ENCODE measurements at places on chromosomes 7 and 10.

DNA sequence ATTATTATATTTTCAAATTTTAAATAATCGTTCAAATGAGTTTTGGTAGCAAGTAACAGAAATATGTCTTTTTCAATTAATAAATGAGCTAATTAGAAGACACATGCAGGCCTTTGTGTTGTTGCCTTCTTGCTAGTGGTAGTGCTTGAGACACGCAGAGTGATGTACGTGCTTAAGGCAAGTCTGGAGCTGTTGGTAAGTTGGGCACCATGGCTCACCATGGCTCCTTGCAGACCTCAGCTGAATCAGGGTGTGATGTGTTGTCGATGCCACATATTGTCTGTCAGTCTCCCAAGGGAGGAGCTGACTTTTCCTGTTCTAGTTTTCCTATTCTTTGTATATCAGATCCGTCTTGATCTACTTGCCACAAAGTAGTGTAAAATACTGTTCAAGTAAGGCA, 8.3 kb downstream of the CDK14 start:
- no peak for DNase-seq

- DNase-seq = no peak
These were observed 97.7 kb upstream of the EFCAB10 start for GRCh38 chr7:105678811-105679495.

GRCh38 chr7:90236721-90237289, 8.2 kb upstream of the CFAP69 start:
- no peak for DNase-seq

- DNase-seq = no peak
These were observed 99.1 kb upstream of the LANCL2 start for GRCh38 chr7:55265836-55266642.

DNA sequence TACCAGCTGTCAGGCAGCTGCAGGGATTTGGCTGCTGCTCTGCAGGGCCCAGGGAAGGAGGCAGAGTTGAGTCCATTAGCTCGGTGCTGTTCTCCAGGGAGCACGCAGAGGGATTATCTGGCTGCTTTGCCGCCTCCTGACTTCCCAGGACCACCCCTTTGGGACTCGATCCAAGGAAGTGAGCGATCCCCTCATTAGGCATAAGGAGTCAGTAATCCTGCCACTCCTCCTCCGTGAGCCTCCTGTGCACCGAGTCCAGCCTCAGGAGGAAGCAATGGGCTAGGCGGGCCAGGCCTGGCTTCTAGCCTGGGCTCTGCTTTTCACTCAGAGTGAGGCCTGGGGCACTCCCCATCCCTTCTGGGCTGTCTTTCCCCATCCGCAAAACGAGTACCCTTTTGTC, 417.9 kb downstream of the RPS24 start:
- no peak for DNase-seq

DNA sequence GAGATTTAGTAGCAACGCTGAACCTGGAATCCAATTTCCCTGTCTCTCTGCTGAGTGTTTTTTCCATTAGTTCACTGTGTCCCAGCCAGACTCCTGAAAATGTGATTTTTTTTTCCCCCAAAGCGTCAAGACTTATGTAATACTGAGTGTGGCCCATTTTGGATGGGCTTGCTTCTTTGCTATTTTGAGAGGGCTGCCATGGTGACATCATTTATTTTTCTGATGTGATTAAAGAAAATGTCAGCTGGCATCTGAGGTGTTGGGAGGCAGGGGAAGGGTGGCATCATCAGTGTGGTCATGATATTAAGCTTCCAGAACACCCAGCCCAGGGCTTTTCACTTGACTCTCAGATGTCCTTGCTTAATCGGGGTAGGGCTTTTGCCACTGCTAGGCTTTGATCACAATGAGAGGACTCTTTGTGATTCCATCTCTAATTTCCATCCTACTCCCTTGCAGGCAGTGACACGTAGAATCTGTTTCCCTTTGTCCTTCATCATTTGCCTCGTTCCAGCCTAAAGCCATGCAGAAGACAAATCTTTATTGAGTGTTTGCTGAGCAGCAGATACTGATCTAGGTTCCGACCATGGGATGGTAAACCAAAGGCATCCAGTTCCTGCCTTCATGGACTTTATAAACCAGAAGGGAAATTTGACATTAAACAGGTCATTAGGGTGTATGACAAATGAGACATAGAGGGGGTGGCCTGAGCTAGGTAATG, 7.4 kb downstream of the ZNF365 start:
- no peak for DNase-seq

DNA sequence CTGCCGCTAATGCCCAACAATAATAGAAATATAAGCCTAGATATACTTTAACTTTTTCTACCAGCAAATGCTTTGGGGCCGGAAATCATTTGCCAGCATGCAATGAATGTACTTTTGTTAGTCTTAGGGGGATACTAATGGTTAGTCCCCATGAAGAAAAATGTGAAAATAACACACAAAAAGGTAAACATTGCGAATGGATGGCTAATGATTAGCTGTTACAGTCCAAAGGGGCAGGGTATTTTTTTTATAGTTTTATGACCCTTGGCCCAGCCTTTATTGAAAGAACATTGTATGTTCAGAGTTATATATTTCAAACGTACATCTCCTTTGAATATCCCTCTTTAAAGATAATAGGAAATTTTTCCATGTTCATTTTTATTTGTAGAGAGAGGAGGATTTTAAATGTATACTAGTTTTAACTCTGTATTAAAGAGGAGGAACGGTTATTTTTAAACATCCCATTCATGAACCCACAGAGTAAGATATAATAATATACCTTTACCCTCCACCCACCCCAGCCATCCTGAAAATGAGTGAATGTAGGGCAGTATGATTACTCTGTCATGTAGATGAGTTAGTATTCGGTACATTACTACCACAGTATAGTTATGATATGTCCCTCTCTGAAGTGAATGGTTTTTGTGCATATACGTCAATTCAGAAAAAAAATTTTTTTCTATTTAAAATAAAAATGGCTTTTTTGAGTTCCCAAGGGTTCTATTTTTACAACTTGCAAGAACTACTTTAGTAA, 63.6 kb downstream of the ARID5B start:
- no peak for DNase-seq

GRCh38 chr10:26939290-26939961, 78.7 kb upstream of the ABI1 start:
- no peak for DNase-seq

- DNase-seq = no peak
These were observed 67.8 kb upstream of the CYTH3 start for GRCh38 chr7:6340241-6340640.

- DNase-seq = no peak
These were observed 34.0 kb downstream of the LYZL1 start for GRCh38 chr10:29322918-29323317.

DNA sequence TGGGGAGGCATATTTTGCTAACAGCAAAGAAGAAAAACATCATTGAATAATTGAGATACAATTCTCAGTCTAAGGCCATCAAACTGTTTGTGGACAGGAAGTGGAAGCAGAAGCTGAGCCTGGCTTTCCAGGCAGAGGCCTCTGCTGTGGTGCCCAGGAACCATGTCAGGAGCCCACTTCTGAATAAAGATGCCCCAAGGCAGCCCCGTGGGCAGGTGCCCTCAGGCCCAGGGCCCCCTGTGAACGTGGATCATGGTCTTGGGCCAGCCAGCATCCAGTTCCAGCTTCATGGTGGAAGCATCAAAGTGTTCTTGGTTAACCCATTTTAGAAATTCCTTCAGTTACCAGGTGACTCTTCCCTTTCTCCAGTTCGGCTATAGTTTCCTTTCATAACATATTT, 346.8 kb downstream of the PTPRN2 start:
- no peak for DNase-seq

GRCh38 chr7:116522247-116522646, 2.6 kb upstream of the CAV1 start:
- DNase-seq = no peak

DNA sequence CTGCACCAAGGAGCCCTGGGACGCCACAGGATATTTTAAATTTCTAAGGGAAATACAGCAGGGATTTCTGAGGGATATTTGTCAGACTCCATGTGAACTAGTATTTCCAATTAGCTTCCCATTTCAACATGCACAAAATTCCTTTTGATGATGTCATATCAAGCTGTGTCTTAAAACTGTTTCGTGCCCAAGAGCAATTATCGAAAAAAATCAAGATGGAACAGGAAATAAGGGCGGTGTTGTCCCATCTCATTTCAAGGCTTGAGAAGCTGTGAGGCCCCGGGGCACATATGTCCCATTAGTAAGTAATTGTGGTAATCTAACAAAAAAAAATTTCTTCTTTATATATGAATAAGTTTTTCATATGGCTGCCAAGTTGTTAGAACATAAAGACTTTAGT, 47.4 kb downstream of the PPP1R17 start:
- DNase-seq = no peak

Measured in HEK293T (cell line).